Neuronal stem cell (in vitro differentiated cells): ENCODE measurements at places on chromosomes 11 and 22.

DNA sequence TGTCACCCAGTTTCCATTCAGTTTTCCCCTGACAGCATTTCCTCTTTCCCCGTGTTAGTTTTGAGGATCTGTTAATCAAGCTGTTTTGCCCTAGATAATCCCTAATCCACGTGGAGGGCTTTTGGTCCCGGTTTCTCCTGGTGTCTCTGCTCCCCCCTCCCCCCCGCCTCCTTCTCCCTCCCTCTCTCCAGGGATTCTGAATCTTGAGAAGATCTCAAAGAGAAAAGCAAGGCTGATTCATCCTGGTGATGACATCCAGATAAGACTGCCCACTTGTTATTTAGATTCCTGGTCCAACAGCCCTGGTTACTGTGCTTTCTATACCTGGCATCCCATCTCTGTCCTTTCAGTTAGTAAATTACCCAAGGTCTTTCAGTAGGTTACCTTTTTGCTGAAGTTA lies 59.4 kb downstream of the KCNA4 start:
- DNase-seq: no peak

- DNase-seq: peak; percentile 53
Observed at GRCh38 chr22:40855979-40856512, 393 bp downstream of the ST13 start.

- DNase-seq: no peak
Observed at GRCh38 chr11:108786281-108786990, 121.6 kb downstream of the DDX10 start.

GRCh38 chr11:3146612-3147256 lies 18.4 kb downstream of the OSBPL5 start:
- no peak for DNase-seq

DNA sequence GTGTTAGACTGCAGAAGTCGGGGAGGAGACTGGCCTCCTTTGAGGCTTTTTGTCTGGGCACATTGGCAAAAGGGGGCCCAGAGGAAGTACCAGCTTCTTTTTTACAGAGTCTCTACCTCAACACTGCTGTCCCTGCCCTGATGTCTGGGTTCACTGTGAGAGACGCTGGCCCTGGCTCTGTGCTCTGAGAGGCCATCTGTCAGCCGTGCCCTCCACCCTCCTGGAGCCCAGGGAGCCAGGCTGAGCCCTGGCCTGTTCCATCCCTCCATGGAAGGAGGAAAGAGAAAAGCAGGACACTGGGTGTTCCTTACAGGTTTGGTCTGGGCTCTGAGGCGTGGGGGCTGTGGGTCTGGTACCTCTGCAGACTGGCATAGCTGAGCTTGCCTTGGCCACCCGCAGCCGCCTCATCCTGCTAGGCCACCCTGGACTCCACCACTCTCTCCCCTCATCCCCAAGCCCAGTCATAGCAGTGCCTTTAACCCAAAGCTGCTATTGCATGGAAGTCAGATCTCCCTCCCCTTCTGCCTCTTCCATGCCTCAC lies 105.5 kb upstream of the PARVA start:
- no peak for DNase-seq

GRCh38 chr11:27771516-27771915 lies 71.3 kb upstream of the BDNF start:
- no peak for DNase-seq

DNA sequence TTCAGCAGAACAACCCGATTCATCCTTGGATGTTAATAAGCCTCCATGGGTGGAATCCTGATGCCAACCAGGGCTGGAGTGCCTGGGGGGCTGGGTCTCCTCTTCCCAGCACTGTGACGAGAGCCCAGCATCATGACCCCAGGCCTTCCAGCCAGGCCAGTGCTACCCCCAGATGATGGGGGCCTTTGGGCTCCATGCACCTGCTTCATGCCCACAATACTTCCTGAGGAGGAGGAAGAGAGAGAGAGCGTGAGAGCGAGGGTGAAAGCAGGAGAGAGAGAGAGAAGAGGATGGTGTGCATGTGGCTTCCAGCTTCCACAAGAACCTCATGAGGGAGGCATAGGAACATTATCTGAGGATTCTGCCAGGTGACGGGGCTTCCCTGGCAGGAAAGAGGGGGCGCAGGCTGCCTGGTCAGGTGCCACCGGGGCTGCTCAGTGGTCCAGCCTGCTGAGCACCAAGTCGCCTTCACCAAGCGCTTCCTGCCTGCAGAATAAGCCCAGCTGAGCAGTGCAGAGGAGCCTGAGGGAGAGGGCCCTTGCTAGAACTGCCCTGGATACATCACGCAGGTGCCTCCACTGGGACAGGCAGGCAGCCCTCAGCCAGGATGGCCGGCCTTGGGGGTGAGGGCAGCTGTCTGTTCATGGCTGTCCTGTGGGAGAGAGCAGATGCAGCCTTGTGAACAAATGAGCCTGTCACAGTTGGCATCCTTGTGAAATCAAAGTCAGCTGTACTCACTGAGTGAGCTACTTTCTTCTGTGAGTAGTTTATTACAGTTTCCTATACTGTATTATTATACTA lies 243.3 kb upstream of the B3GAT1 start:
- no peak for DNase-seq

DNA sequence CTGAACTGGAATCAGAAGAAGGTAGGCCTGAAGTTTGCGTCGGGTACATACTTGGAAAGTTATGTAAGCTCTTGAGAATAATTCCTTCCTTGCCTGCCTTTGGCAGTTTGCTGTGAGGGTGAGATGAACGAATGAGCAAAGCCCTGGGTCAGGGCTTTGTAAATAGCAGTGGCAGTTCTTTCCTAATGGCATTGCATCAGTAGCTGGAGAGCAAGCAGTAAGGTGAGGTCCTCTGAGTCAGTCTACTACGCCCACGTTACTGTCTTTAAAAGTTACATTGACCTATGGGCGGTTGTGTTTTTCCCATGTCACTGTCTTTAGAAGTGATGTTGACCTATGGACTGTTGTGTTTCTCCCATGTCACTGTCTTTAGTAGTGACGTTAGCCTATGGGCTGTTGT lies 179.1 kb upstream of the E2F8 start:
- DNase-seq: no peak

- DNase-seq: no peak
Observed at GRCh38 chr11:126281666-126282175, 1.2 kb upstream of the TIRAP start.

DNA sequence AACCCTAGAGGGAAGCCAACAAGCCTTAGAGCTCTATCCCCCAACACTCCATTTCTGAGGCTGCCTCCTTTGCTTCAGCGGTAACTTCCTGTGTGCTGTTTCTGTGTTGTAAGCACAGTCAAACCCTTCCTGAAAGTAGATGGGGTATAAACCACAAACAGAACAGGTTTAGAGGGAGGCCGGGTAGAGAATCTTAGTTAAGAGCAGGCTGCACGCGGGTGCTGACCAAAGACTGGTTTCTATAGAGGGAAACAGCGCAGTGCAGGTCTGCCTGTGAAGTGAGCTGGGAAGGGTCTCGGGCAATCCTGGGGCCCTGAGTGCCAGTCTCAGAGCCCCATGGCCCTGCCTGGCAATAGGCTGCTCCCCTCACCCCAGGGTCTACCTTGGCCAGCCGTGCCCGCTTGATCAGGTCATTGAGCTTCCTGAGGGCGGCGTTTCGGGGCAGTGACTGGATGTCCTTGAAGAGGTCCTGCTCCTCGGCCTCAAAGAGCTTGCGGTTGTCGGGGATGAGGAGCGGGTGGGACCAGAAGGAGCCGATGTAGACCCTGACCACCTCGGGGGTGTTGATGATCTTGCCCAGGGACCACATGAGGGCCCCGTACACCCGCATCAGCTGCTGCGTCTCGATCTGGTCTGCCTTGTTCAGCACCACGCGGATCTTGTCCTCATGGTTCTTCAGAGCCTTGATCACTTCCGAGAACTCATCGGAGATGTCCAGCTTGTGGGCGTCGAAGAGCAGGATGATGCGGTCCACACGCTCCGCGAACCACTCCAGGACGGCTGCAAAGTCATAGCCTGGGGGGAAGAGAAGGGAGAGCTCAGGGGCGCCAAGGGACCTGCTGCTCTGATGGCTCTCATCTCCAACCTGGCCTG lies 15.3 kb upstream of the CDC42BPG start:
- no peak for DNase-seq

GRCh38 chr11:47051217-47051616 lies 114.7 kb downstream of the CSTPP1 start:
- no peak for DNase-seq

- peak; percentile 20 for DNase-seq
Observed at GRCh38 chr11:84720706-84721402, 906.3 kb downstream of the DLG2 start.

- no peak for DNase-seq
Observed at GRCh38 chr11:95853138-95853537, 62.8 kb downstream of the CEP57 start.

- no peak for DNase-seq
Observed at GRCh38 chr11:68598816-68599653, 85.3 kb upstream of the GAL start.

DNA sequence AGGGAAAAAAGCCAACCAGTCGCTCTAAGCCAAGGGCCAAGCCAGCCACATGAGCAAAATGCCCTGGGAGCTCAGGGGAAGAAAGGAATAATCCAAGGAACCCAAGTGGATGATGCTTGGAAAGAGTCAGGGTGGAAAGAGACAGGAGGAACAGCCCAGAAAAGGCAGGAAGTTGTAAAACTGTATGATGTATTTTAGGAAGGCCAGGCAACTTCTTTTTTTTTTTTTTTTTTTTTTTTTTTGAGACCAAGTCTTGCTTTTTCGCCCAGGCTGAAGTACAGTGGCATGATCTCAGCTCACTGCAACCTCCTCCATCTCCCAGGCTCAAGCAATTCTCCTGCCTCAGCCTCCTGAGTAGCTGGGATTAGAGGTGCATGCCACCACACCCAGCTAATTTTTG lies 1.6 kb downstream of the LGALS12 start:
- DNase-seq: no peak

DNA sequence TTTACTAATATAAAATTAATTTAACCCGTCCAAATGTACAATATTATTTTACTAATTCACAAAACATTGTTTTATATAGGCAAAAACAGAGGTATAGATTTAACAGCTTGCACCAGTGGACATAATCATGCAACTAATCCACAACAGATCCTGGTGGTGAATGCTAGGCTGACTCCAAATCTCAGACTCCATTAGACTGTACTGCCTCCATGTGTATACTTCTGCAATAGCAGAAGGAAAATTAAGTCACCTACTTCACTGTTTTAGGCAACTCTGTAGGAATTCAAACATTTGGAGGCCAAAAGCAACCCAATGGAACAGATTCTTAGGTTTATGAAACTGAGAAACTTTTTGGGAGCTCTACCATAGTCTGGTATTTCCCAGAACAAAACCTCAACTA lies 30.0 kb upstream of the RAB39A start:
- DNase-seq: peak; percentile 2

DNA sequence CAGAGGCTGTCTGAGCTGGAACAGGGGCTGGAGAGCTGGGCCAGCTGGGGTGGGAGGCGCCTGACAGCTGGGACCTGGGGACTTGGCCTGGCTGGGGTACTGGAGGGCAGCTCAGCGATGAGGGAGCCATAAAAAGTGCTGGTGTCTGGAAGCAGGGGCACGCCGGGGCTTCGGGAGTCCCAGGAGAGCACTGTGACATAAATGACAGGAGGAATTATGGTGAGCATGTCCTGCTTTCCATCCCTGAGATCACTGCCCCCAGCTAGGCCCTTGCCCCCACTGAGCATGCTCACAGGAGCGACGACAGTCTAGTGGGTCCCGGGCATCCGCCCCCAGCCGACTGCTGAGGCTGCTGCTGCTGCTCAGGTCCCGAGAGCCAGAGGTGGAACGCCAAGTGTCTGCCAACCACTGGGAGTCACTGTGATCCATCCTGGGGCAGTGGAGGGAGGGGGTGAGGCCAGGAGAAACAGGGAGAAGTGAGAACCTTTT lies 6.2 kb downstream of the ROBO4 start:
- no peak for DNase-seq

GRCh38 chr11:81159900-81160299 lies 1573.8 kb downstream of the FAM181B start:
- DNase-seq: no peak

GRCh38 chr11:46106530-46107407 lies 14.5 kb downstream of the PHF21A start:
- no peak for DNase-seq

DNA sequence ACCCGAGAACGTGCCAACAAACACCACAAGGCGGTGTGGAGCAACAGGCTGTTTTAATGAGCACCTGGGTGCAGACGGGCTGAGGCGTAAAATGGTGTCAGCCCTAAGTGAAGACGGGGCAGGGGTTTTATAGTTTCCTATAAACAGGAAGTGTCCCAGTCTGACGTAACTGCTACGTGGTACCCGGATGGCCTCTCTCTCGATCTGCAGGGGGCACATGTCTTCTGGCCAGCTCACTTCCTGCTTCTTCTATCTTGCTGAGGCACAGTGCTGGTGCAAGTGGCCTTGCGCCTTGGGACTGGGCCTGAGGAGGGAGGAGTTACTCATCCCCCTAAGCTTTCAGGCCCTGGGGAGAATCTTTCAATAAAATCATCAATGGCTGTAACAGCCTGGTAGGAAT lies 20.9 kb downstream of the OOSP3 start:
- DNase-seq: no peak

DNA sequence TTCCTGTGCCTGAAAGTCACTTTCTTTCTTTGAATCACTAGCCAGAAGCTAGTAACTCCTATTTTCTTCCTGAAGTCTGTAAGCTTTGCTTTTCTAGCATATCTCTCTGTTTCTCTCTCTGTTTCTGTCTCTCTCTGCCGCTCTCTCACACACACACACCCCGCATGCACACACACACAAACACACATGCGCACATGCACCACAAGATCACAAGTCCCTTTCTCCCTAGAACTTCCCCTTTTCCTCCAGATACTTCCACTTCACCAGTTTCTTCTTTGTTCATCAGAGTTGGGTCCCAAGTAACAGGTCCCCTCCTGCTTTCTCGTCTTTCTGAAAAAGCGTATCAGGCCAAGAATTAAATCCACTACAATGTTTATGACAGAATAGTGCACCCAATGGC lies 148.5 kb upstream of the HSD17B12 start:
- no peak for DNase-seq

DNA sequence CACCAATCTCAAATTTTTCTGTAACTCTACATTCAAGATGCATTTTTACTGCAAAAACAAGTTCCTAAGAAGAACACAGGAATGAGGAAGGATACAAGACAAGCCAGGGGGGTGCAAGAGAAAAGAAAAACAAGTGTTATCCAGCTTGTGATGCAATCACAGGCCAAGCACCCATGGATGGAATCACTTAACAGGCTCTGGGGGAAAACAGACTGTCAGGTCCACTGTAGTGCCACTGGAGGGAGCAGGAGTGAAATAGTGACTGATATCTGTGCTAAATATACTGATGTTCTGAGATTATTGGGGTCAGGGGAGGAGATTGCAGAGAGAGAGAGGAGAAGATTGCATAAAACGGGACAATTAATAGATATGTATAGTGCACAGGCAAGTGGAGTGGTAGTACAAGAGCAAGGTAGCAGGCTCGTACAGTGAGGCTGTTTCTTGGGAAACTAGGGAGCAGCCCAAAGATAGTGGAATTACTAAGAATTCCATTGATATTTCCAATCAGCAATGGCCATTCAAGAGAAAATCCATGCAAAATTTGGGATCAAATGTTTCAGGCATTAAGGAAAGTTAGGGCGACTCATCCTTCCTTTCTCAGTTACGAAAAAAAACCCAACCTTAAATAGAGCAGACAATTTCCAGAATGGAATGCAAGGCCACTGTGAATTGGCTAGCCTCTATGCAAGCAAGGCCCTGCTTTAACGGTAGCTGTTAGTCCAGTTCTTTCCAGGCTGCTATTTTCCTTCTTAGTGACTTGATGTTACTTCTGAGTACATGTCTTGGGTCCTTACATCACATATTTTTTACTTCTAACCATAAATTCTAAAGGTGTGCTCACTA lies 52.2 kb upstream of the CEP126 start:
- DNase-seq: peak; percentile 12
